ENCODE measurements at places on chromosomes 2 and 18.

DNA sequence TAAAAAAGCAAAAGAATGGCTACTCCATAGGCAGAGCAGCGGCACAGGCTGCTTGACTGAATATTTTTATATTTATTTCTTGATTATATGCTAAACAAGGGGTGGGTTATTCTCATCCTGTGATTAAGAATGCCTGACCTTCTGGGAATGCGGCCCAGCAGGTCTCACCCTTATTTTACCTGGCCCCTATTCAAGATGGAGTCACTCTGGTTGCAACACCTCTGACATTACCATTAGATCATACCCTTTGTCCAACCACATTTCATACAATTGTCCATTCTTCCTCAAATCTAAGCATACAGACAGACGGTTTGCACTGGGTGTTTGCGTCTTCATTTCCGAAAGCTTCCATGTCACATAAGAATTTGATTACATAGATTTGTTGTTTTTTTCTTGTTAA lies 168.2 kb downstream of the GALNT1 start:
- no peak overlapping the region for H3K27ac ChIP-seq
- no peak overlapping the region for H3K4me3 ChIP-seq
- no peaks in the 10 kb centered on the region for H3K36me3 ChIP-seq
- peaks cover 29% of the 10 kb centered on the region for H3K4me1 ChIP-seq
- no peaks in the 10 kb centered on the region for H3K27me3 ChIP-seq

DNA sequence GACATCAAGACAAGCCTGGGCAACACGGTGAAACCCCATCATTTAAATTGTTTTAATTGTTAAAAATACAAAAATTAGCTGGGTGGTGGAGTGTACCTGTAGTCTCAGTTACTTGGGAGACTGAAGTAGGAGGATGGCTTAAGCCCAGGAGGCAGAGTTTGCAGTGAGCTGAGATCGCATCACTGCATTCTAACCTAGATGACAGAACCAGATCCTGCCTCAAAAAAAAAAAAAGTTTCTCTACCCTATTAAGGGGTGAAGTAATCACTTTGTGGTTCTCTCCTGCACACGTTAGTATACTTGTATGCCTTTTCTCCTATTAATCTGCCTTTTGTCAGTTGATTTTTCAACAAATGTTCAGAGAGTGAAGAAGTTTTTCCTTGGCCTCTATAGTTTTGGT lies 18.1 kb upstream of the PUM2 start:
- no peaks in the 10 kb centered on the region for H3K36me3 ChIP-seq
- no peak overlapping the region for H3K27ac ChIP-seq
- no peak for DNase-seq
- H3K27me3 ChIP-seq: no peaks in the 10 kb centered on the region
- H3K4me3 ChIP-seq: no peak overlapping the region

DNA sequence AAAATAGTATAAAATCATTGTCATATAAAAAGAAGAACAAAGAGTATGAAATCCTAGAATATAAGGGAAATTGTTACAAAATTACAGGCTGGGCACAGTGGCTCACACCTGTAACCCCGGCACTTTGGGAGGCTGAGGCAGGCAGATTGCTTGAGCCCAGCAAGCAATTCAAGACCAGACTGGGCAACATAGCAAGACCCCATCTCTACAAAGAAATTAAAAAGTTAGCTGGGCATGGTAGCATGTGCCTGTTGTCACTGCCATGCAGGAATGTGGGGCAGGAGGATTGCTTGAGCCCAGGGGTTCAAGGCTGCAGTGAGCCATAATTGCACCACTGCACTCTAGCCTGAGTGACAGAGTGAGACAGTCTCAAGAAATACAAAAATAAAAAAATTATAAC lies 44.8 kb downstream of the NAPG start:
- no peaks in the 10 kb centered on the region for H3K27me3 ChIP-seq
- no peak for DNase-seq
- H3K4me1 ChIP-seq: no peaks in the 10 kb centered on the region
- H3K27ac ChIP-seq: no peak overlapping the region
- no peak overlapping the region for H3K4me3 ChIP-seq

DNA sequence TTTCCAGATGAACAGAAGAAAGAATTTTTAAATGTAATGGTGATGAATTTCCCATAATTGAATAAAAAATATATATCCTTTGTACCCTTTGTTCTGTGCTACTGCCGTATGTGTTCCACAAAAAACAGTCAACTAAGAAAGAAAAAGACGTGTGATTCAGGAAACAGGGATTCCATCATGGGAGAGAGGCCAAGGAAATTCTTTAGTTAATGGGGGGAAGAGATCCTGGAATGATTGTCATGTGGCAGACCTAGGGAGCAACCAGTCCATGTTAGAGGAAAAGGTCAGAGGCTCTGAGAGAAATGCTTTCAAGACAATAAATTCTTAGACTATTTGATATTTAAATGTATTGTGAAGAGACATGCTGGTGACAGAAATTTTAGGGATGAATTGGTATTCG lies 76.6 kb downstream of the CPO start:
- H3K27me3 ChIP-seq: no peaks in the 10 kb centered on the region
- no peak for DNase-seq
- H3K36me3 ChIP-seq: no peaks in the 10 kb centered on the region
- no peaks in the 10 kb centered on the region for H3K4me1 ChIP-seq
- no peak overlapping the region for H3K27ac ChIP-seq

DNA sequence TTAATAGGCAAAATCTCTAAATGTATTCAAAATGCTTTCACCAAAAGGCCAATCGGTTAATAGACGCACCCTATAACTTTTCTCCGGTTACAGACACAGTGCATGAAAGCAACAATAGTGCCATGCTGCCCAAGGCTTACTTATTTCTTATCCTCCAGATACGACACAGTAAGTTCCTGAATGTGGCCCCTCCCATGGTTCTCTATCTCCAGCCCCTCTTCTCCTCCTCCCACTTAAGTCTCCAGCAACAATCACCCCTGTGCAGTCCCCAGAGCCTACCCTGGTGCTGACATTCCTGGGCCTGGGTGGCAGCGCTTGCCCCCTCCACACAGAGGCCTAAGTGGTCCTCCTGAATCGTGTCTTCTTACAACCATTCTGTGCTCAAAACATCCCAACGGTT lies 3.6 kb downstream of the KIDINS220 start:
- peaks cover 9% of the 10 kb centered on the region for H3K4me1 ChIP-seq
- H3K36me3 ChIP-seq: no peaks in the 10 kb centered on the region
- H3K27me3 ChIP-seq: no peaks in the 10 kb centered on the region
- peak; percentile 9 for DNase-seq

DNA sequence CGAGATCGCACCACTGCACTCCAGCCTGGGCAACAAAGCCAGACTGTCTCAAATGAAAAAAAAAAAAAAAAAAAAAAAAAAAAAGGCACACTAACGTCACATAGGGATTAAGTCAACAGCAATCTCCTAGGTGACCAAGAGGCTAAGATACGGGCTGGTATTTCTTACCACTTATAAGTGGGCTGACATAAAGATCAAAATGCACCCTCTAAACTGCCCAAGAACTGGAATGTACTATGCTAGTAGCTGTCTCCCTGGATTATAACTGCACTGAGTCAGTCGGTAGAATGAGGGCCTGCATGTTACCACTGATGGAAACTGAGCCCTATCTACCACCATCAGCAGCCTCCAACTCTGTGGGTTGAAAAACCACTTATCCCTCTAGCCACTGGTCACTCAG lies 80.6 kb downstream of the KLF7 start:
- no peaks in the 10 kb centered on the region for H3K27me3 ChIP-seq
- H3K4me1 ChIP-seq: no peaks in the 10 kb centered on the region
- H3K4me3 ChIP-seq: no peak overlapping the region
- no peak overlapping the region for H3K27ac ChIP-seq
- no peaks in the 10 kb centered on the region for H3K36me3 ChIP-seq

GRCh38 chr2:156867201-156867600 lies 390.3 kb upstream of the GALNT5 start:
- no peak overlapping the region for H3K4me3 ChIP-seq
- H3K36me3 ChIP-seq: no peaks in the 10 kb centered on the region
- no peak for DNase-seq
- H3K4me1 ChIP-seq: no peaks in the 10 kb centered on the region
- no peak overlapping the region for H3K27ac ChIP-seq
- H3K27me3 ChIP-seq: no peaks in the 10 kb centered on the region

DNA sequence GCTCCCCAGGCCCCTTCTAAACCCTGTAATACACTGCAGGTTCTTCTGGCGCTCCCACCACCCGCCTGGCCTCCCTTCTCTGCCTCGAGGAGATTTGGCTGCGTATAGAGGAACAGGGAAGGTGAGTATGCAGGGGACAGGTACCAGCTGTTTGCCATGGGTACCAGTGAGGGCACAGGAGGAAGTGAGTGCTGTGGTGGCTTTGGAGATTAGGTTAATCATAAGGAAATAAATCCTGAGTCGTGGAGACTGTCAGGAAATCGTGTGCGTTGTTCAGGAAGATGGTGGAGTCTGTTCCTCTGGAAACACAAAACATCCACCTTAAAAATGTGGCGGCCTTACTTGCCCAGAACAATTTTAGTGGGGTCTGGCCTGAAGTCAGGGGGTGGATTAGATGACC lies 230.4 kb downstream of the FAM210A start:
- H3K4me3 ChIP-seq: no peak overlapping the region
- no peaks in the 10 kb centered on the region for H3K27me3 ChIP-seq
- DNase-seq: no peak

- no peak overlapping the region for H3K4me3 ChIP-seq
- no peak overlapping the region for H3K27ac ChIP-seq
- H3K27me3 ChIP-seq: no peaks in the 10 kb centered on the region
- no peak for DNase-seq
- peaks cover 8% of the 10 kb centered on the region for H3K4me1 ChIP-seq
Measured at GRCh38 chr2:19748073-19748375, 153.8 kb downstream of the TTC32 start.

DNA sequence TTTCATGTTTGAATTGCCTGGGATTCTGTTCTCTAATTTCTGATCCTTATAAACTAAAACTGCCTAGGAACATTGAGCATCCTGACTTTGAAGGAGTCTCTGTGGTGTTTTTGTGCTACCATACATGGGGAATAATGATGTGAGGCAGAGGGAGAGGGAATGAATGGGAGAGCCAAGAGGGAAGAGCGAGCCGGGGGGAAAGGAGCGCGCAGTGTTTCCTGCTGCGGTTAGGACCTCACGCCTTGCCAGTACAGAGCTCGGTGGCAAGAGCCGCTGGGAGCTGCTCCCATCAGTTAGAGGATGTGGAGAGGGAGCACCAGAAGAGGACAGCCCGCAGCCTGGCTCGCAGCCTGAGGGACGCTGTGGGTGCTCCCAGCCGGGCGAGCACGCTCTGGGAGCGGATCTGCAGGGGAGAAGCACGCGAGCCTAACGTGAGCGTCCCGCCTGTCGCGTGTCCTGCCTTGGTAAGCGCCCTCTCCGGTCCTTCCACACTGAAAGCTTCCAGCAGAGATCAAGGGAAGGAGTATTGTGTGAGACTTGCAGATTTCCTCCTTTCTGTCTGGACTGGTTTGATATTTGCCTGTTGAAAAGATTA lies 114.7 kb downstream of the FAM210A start:
- no peaks in the 10 kb centered on the region for H3K27me3 ChIP-seq
- peaks cover 31% of the 10 kb centered on the region for H3K36me3 ChIP-seq
- no peak for DNase-seq
- H3K4me3 ChIP-seq: peak overlapping the region; percentile 79

GRCh38 chr2:177906041-177906718 lies 166.4 kb downstream of the PDE11A start:
- peak overlapping the region; percentile 4 for H3K4me3 ChIP-seq
- H3K27ac ChIP-seq: no peak overlapping the region
- no peaks in the 10 kb centered on the region for H3K36me3 ChIP-seq
- H3K27me3 ChIP-seq: no peaks in the 10 kb centered on the region

- no peaks in the 10 kb centered on the region for H3K36me3 ChIP-seq
- no peak for DNase-seq
- H3K27me3 ChIP-seq: no peaks in the 10 kb centered on the region
- H3K27ac ChIP-seq: no peak overlapping the region
Measured at GRCh38 chr2:119261493-119262225, 38.0 kb downstream of the STEAP3 start.

- no peak overlapping the region for H3K4me3 ChIP-seq
- H3K27ac ChIP-seq: no peak overlapping the region
- no peak for DNase-seq
Measured at GRCh38 chr18:7273301-7273921, 42.5 kb downstream of the LRRC30 start.

GRCh38 chr18:74733598-74733997 lies 135.9 kb downstream of the ZNF407 start:
- DNase-seq: no peak
- H3K27me3 ChIP-seq: no peaks in the 10 kb centered on the region
- no peaks in the 10 kb centered on the region for H3K4me1 ChIP-seq
- no peak overlapping the region for H3K4me3 ChIP-seq
- no peak overlapping the region for H3K27ac ChIP-seq

- no peaks in the 10 kb centered on the region for H3K27me3 ChIP-seq
- DNase-seq: no peak
- H3K36me3 ChIP-seq: no peaks in the 10 kb centered on the region
- H3K4me1 ChIP-seq: peaks cover 3% of the 10 kb centered on the region
- no peak overlapping the region for H3K27ac ChIP-seq
- no peak overlapping the region for H3K4me3 ChIP-seq
Measured at GRCh38 chr18:70376914-70377258, 88.0 kb downstream of the SOCS6 start.

DNA sequence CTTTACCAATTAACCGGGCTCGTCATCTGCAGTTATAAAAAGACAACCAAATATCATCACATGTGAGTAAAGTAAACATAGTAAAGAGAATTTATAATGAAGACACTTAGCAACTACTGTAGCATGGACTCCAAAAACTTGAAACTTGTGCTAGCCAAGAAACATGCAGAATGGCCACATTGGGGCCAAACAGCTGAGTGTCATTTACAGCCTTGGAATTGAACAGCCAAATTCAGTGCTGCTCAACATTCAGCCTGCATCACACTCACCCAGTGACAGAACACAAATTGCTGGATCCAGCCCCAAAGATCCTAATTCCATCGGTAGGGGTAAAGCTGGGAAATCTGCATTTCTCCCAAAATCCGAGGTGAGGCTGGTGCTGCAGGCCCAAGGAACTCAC lies 224.8 kb upstream of the GYPC start:
- no peaks in the 10 kb centered on the region for H3K36me3 ChIP-seq
- H3K27ac ChIP-seq: no peak overlapping the region
- no peak for DNase-seq
- H3K27me3 ChIP-seq: no peaks in the 10 kb centered on the region
- no peaks in the 10 kb centered on the region for H3K4me1 ChIP-seq
- no peak overlapping the region for H3K4me3 ChIP-seq

- H3K4me3 ChIP-seq: no peak overlapping the region
- no peaks in the 10 kb centered on the region for H3K4me1 ChIP-seq
- H3K27ac ChIP-seq: no peak overlapping the region
- no peaks in the 10 kb centered on the region for H3K36me3 ChIP-seq
- DNase-seq: peak; percentile 21
Measured at GRCh38 chr2:176388861-176389260, 119.6 kb downstream of the MTX2 start.

- no peaks in the 10 kb centered on the region for H3K27me3 ChIP-seq
- peak overlapping the region; percentile 57 for H3K27ac ChIP-seq
- H3K4me1 ChIP-seq: peaks cover 80% of the 10 kb centered on the region
- no peak overlapping the region for H3K4me3 ChIP-seq
- H3K36me3 ChIP-seq: peaks cover 31% of the 10 kb centered on the region
- DNase-seq: peak; percentile 68
Measured at GRCh38 chr2:31268344-31268743, 34.4 kb downstream of the EHD3 start.
